ENCODE measurements at places on chromosomes 3 and 15. TPM values are rescaled to one million over a fixed set of nuclear protein-coding genes. Genes with fewer than 3 reads are reported as not detected.

The HIGD1A gene
- total RNA-seq = 249 TPM

The SLC24A5 gene
- total RNA-seq = not detected

The ARGFX gene
- total RNA-seq = not detected

The CHRNA5 gene
- total RNA-seq = 20.3 TPM

The CPB1 gene
- not detected for total RNA-seq

The FOXL2NB gene
- total RNA-seq = 2.3 TPM

The ANKUB1 gene
- not detected for total RNA-seq

The CLDN18 gene
- total RNA-seq = 0.26 TPM

The NR2E3 gene
- not detected for total RNA-seq

The MESP2 gene
- not detected for total RNA-seq

The CFAP100 gene
- not detected for total RNA-seq

The MEGF11 gene
- 0.02 TPM for total RNA-seq

The FEZF2 gene
- not detected for total RNA-seq

DNA sequence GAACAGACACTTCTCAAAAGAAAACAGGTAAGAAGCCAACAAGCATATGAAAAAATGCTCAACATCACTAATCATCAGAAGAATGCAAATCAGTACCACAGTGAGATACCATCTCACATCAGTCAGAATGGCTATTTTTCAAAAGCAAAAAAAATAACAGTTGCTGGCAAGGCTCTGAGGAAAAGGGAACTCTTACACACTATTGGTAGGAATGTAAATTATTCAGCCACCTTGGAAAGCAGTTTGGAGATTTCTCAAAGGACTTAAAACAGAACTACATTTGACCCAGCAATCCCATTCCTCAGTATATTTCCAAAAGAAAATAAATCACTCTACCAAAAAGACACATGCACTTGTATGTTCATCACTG, 95.6 kb downstream of the APBA2 start:
- no peak for DNase-seq

DNA sequence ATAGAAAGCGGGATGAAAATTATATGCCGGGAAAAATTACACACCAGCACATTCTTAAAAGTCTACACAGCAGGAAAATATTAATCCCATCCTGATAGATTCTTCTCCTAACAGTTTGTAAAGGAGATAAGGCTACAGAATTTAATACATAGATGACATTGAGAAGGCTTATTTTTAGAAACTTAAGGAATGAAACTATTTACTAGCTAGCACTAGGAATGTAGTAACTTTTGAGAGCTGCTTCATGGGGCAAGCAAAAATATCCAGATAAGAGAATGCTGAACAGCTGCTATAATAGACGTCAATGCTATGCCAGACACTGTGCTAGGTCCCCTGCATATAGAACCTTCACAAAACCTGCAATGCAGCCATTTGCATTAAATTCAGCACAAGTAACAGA, 912.7 kb upstream of the NR2F2 start:
- DNase-seq = no peak

DNA sequence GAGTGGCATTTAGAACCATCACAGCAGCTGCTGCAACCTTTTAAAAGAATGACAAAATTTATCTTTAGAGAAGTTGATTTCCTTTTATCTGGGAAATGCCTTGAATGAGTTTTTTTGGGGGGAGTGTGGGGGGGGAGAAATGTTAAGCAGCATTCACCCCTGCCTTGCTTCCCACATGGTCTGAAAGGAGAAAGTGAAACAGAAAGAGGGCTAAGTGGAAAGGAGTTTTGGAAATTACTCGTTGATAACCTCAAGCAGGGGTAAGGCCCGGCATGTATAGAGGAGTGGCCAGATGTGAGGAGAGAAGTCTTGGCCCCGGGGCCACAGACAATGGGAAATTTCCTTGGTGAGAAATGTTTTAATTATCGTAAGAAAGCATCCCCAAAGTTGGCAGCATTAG, 23.5 kb downstream of the B3GALNT1 start:
- DNase-seq = no peak

- peak; percentile 59 for DNase-seq
Observed at GRCh38 chr3:56157693-56158362, 310.4 kb downstream of the ERC2 start.

DNA sequence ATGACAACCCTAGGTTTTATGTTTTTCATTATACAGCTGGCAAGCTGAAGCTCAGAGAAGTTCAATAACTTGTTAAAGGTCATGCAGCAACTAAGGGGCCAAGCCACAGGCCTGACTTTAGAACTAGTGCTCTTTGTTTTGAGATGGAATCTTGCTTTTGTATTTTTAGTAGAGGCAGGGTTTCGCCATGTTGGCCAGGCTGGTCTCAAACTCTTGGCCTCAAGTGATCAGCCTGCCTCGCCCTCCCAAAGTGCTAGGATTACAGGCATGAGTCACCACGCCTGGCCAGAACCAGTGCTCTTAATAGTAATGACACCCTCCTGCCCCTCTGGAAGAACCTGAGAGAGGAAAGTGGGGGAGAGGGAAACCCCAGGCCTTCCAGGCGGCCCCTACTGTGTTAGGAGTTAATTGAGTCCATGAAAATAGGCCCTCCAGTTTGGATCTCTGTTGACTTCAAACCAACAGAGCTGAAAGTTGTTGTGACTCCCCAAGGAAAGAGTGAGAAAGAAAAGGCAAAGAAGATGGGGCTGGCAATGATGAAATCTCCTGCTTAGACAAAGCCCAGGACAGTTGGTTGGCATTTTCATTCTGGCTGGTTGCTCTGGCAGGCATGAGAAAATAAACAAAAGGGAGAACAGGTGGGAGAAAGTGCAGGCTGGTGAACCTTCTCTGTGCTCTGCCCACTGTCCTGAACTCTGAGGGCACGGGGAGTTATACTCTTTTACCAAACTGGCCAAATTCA, 3.6 kb upstream of the PRRT3 start:
- no peak for DNase-seq

GRCh38 chr3:188362405-188362831, 208.5 kb downstream of the LPP start:
- DNase-seq = peak; percentile 93

GRCh38 chr15:42138411-42138810, 18.0 kb downstream of the PLA2G4F start:
- DNase-seq = no peak

- no peak for DNase-seq
Observed at GRCh38 chr3:129384594-129385323, 43.7 kb downstream of the EFCAB12 start.

DNA sequence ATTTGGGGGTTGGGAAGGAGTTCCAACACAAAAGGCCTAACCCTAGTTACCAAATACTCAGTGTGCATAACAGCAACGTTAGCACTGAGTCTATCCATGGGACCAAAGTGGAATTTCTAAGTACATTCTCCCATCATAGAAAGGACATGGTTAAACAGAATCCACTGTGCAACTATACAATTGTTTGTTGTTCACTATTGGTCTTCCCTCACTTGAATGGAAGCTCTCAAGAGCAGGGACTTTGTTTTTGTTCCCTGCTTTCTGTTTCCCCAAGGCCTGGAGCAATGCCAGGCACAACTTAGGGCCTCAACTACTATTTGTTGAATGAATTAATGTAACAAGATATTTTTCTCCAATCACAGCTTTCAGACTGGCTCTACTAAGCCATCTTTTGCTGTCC, 25.6 kb downstream of the COL8A1 start:
- DNase-seq = no peak

DNA sequence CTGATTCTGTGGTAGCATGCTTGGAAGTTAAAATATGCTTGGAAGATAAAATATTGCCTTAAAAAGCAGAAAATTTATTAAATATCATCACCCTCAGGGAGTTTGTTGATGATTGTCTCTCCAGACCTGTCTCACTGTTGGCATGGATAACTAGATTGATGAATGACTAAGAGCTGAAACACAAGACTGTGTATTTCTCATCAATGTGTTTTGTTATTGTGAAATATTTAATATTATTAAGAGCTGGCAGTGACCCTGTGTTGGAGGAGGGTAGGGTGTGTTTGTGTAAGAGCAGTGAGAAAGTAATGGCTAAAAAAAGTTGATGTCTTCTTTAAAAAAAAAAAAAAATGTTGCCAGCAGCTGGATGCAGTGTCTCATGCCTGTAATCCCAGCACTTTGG, 82.2 kb downstream of the ITPR1 start:
- no peak for DNase-seq

DNA sequence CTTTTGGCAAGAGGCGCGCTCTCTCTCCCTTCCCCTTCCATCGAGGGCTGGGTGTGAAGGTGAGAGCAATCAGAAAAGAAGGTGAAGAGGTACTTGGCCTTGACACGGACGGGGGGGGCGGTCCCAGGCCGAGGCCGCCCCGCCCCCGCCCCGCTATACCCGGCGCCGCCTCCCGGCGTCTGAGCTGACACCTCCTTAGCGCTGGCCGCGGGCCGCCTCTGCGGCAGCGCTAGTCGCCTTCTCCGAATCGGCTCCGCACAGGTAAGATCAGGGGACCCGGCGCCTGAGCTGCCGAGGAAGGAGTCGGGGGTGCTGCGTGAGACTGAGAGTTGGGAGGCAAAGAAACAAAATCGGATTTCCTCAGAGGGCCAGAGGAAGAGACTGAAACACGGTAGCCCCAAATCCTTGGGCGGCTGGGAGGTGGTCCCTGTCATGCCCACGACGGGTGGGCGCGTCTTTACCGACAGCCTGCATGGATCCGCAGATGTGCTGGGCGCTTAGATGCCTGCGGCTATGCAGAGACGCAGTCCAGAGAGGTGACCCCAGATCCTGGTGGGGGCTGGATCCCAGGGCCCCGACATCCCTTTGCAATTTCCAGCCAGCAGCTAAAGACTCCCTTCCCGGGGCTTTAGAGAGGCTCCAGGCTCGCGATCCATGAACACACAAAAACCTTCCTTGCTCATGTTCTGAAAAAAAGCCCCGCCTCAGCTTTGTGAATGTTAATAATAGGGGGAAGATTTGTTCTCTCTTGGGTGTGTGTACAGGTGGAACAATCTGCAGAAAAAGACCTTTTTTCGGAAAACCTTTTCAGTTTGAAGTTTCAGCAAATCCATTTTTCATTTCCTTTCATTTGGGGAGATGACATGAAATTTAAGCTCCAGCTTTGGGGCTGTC, at the start of gene ENTPD3:
Gene ENTPD3, plus strand, starts transcription at position 184 of the 894 bp plus-strand sequence. CDS start 874 bp downstream, outside the sequence.
- DNase-seq = no peak

DNA sequence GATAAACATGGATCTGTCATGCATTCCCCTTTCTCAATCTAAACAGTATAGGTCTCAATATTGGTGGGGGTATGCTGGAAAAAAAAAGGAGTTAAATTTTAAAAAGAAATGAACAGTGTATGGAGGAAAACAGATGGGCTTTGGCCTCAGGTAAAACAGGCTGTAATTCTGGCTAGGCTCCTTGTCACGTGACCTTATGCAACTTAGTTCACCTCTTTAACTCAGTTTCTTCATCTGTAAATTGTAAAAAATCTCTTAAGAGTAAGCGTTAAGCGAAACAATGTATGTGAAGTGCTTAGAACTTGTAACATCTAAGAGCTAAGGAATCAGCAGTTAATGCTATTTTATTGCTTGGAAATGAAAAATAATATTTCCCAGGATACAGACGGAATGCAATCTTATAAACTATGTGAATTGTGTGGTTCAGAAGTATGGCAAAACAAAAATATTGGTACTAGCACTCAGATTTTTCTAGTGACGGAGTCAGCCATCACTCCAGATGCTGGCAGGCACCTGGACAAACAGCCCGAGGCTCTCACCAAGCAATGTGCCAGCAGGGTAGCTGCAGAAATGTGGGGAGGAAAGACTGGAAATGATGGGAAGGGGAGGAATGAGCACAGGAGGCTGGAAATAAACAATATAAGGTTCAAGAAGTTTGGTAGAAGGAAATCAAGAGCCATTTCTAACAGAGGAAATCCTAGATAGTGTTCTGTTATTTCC, 172.8 kb downstream of the USP13 start:
- DNase-seq = no peak

DNA sequence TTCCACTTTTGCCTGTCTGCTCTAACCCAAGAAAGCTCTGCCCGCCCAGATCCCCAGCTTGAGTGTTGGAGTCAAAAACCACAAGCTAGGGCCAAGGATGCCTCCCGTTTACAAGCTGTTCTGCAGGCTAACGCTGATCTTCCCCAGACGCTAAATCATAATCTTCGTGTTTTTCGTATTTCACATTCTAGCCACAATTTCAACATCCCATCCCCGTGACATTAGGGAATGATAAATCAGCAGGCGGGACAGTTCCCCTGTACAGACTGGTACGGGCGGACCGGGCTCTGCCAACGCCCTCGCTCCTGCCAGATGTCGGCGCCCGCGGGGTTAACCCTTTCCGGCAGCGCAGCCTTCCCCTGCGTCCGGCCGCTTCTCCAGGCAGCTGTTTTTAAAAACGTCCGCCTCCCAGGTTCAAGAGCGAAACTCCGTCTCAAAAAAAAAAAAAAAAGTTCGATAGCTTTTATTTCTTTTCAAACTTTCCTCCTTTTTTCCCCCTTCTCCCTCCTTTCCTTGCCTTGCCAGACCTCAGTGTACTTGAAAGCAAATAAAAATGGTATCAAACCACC, 81.0 kb upstream of the BNC1 start:
- peak; percentile 61 for DNase-seq

DNA sequence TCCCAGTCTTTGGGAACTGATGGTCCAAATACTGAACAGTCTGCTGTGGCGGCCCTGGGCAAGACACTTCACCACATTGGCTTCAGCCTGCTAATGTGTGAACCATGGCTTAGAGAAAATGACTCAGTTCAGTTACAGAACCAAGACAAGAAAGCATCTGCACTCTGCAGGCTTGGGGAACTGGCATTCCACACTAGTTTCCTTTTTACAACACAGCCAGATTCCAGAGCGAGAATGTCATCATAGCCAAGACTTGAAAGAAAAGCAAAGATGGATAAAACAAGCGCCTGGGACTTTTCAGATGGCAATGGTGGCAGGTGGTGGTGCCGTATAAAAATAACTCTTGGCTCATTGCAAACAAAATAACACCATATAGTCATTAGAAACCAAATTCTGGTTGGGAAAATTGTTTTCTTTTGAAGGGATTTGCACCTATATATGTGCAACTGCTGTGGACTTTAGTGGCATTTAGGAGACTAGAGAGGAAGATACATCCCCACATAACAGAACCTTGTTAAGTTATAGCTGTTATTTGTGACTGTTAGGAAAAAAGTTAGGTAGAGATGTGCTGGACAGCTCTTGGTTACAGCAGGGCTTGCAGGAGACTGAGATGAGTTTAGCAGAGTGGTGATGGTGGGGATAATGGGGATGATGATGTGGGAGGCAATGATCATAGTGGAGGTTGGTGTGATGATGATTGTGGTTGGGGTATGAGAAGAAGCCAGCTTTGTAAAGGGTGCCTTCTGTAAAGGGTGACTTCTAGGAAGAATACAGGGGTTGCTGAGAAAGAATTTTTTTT, 273.6 kb downstream of the THRB start:
- peak; percentile 91 for DNase-seq
